Sigmoid colon (tissue), 7 donors: ENCODE measurements at places on chromosomes 2 and 18. TPM values are rescaled to one million over a fixed set of nuclear protein-coding genes. Genes with fewer than 3 reads are reported as not detected.

Gene KCNJ13
- not detected for total RNA-seq

Gene PLB1
- total RNA-seq = 18.3 TPM

Gene DES
- 30,562 TPM for total RNA-seq

Gene NOTO
- total RNA-seq = not detected

Gene KCNF1
- total RNA-seq = 1.1 TPM

Gene CNTNAP5
- 4.5 TPM for total RNA-seq

Gene RBKS
- total RNA-seq = 3.1 TPM

Gene ST8SIA5
- total RNA-seq = under 0.01 TPM

Gene ASXL3
- total RNA-seq = 8.7 TPM

Gene SRBD1
- total RNA-seq = 31.4 TPM

Gene PROM2
- total RNA-seq = 1.5 TPM

Gene REG3A
- total RNA-seq = not detected

Gene EIPR1
- 15.0 TPM for total RNA-seq

Gene FBXO48
- total RNA-seq = 0.99 TPM

Gene ADD2
- total RNA-seq = 3.6 TPM

Gene NPC1
- total RNA-seq = 55.9 TPM

Gene NR4A2
- total RNA-seq = 1.8 TPM

Gene ATP5F1A
- 549 TPM for total RNA-seq

Gene CAPN14
- 0.16 TPM for total RNA-seq

Gene SIX2
- total RNA-seq = not detected

Gene HAAO
- total RNA-seq = 3.1 TPM

Gene ELOA2
- total RNA-seq = not detected

Gene TCF7L1
- 7.1 TPM for total RNA-seq

Gene ETAA1
- total RNA-seq = 13.0 TPM

Gene SEC11C
- total RNA-seq = 38.2 TPM

Gene PROKR1
- total RNA-seq = 1.1 TPM
